ENCODE measurements at places on chromosomes 3 and 15.

GRCh38 chr3:173957646-173958045 is 560.1 kb downstream of the NLGN1 start:
- DNase-seq: no peak

- DNase-seq: no peak
These were observed 808.8 kb downstream of the TUSC7 start for GRCh38 chr3:117518364-117518763.

DNA sequence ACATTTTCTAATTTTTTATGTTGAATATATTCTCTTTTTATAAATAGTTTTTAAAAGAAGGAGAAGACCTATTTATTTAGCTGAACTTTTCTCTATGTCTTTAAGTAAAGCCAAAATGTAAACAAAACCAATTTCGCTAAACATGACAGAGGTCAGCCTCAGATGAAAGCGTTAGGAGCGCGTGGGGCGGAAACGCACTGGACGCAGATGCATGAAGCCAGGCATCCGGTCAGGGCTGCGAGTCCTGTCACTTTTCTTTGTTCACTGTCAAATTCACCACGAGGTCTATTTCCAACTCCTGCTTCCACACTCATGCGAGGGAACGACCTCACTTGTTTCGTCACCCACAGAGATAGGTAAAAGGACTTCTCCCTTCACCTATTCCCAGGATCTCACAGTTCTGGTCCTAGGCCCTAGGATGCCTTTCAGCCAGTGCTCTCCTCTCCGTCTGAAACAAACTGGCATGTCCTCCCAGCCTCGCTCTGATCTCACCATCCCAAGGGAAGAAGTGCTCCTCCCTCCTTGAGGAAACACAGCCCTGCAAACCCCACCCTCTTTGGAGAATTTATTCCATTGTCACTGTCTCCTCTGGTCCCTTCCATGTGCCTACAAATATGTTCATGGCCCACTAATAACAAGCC is 57.9 kb downstream of the ITGB5 start:
- DNase-seq: no peak

- DNase-seq: peak; percentile 11
These were observed at the start of gene PCSK6 for GRCh38 chr15:101489599-101490407. TSS of gene PCSK6 (minus strand) at chr15:101489707. CDS start at chr15:101489670, 37 bp downstream.

DNA sequence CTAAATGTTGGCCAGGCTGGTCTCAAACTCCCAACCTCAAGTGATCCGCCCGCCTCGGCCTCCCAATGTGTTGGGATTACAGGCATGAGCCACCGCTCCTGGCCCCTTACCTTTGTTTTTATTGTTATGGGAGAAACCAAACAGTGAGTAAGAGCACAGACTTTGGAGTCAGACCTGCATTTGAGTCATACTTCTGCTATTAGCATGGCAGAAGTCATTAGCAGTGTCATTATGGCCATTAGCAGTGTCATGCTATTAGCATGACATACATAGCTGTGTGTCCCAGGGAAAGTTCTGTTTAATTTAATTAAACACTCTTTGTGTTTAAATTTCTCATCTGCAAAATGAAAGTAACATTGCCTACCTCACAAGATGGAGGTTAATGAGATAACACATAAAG is 54.8 kb downstream of the SQOR start:
- DNase-seq: no peak

DNA sequence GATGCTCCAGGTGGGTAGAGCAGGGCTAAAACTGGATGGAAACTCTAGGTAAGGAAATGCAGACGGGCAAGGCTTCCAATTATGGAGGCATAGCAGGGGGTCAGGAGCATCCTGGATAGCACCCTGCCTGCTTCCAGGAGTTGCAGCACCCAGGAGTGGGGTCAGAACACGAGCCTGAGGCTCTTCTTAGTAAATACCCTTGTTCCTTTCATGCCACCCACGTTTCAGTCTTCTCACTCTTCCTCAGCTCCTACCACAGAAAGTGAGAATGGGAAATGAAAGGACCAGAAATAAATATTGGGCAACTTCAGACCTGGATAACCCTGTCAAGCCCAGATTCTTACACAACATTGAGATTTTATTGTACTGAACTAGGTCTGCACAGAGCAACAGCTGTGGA is 16.4 kb downstream of the CCR1 start:
- no peak for DNase-seq

- no peak for DNase-seq
These were observed 15.9 kb downstream of the CSRNP1 start for GRCh38 chr3:39137435-39137936.

GRCh38 chr3:4426782-4427344 is 40.2 kb downstream of the SUMF1 start:
- no peak for DNase-seq

GRCh38 chr3:178088963-178089362 is 447.3 kb upstream of the KCNMB2 start:
- DNase-seq: no peak

GRCh38 chr3:194465920-194466570 is 20.8 kb downstream of the ATP13A3 start:
- DNase-seq: no peak

- no peak for DNase-seq
These were observed 262.1 kb upstream of the TBL1XR1 start for GRCh38 chr3:177459401-177459800.

DNA sequence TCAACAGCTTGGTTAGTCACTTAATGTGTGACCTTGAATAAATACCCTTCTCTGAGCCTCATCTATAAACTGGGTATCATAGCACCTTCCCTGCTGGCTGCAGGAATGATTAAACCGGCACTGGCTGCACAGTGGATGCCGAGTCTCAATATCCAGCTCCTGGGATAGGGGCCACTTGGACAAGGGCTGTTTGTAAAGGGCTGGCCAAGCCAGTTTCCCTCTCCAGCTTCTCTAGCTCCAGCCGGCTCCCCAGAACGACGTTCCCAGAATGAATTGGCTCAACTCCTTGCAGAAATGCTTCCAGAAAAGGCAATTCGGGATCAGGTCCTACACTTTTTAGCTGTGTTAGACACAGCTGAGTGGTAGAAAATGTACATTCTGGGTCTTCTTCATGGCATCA is 58.8 kb downstream of the LSM3 start:
- no peak for DNase-seq

DNA sequence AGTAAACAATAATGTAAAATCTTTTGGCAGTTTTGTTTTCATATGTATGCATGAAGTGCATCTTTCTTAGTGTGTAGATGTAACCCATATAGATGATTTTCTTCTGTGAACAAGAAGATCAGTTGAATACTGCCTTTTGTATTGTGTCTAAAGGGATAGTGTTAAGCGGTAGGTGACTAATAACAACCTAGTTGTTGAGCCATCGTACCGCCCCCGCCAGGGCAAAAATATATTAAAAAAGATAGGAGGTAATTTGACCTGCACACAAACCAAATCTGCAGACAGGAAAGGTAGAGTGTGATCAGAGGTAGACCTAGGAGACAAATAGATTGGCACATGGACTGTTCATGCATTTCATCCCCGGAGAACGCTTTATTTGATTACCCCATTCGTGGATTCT is 3.3 kb upstream of the GMNC start:
- DNase-seq: no peak

DNA sequence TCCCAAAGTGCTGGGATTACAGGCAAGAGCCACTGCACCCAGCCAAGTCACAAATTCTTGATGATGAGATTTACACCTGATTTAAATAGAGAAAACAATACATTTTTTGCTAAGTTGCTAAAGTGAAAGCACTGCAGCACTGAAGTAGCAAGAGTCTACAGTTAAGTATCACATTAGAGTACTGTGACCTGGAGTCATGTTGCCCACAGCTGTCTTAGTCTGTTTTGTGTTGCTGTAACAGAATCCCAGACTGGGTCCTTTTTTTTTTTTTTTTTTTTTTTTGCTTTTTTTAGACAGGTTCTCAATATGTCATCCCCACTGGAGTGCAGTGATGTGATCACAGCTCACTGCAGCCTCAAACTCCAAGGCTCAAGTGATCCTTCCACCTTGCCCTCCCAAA is 23.2 kb upstream of the GNB4 start:
- no peak for DNase-seq

DNA sequence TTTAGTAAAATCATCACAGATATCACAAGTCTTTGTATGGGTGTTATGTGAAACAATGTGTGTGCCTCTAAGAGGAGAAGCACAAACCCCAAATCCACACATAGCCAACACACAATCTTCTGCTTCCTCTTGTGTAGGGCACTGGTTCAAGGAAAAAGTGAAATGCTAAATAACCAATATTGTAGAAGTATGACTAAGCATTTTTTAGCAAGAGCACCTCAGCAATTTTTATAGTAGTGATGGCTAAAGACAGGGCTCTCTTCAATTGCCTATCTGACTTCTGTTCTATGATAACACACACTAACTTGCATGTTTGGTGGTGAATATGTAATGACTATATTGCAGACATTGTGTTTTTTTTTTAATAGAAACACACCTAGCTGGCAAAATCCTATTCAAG is 997.9 kb upstream of the ALCAM start:
- DNase-seq: no peak

DNA sequence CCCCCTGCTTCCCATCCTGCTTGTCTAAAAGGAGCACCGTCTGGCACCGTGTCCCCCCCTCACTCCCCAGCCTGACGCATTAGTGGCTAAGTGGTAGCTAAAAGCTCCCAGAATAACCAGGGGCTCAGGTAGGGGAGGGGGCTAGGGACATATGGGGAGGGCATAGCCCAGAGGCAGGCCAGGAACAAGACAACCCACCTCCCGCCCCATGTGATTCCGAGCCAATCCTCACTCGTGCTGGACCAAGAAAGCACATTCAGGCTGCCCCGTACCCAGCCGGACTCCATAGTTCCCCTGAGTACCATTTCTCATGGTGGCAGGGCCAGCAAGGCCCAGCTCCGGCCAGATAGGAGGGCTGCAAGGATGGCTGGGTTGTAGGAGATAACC is 11.5 kb downstream of the SEMA7A start:
- DNase-seq: no peak

GRCh38 chr3:194198938-194199337 is 63.0 kb downstream of the HES1 start:
- DNase-seq: no peak

- no peak for DNase-seq
These were observed 275.8 kb upstream of the KCNH8 start for GRCh38 chr3:18872466-18872865.

- no peak for DNase-seq
These were observed 446.8 kb upstream of the DPH6 start for GRCh38 chr15:35992791-35993190.

DNA sequence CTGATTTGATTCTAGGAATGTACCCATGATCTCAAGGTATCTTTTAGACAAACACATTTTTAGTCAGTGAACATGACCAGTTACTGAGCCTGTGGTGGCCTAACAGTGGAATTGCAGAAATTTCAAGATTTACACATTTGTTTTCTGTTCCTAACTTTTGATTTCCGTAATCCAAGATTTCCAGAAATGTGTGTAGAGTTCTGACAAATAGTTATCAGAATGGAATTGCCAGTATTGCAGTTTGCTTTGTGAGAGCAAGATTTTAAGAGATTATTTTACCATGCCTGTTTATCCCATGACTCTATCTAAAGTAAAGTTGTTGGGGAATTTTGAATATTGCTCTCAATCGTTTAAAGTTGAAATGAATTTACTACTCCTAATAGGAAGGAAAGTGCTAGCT is 11.7 kb upstream of the UTS2B start:
- DNase-seq: no peak

GRCh38 chr3:20589275-20589674 is 403.3 kb upstream of the SGO1 start:
- no peak for DNase-seq

DNA sequence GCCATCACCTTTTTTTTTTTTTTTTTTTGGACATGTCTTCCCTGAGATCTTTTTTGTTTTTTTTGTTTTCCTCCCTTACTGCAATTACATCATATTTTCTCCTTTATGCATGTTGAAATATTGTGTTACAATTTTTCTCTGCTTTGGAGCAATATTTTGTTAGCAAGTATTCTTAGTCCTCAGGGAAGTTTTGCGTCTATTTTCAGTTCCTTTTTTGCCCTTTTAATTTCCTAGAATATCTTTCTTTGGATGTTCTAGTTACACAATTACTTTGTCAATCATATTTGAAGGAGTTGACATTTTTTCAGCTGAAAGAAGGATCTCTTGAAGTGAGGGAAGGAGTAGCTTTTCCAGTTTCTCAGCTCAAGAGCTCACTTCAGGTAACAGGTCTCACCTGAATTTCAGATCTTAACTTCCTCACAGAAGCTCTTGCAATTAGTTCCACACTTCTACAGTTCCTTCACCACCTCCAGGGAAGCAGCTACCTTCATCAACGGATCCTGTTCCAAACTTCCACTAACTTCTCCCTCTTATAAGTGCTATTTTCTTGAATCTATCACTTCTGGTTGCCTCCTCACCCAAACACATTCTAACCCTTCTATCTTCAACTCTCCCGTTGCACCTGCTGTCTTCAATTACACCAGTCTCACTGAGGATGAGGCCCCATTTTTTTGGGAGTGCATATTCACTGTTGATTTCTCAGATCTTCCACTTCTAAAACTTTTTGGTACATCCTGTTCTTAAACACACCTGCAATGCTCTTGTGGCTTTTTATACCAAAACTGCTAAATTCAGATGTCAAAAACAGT is 57.8 kb upstream of the CPOX start:
- DNase-seq: no peak

- no peak for DNase-seq
These were observed 15.1 kb downstream of the GOLIM4 start for GRCh38 chr3:168080499-168081170.

GRCh38 chr15:75450307-75451201 is 936 bp downstream of the SIN3A start:
- DNase-seq: peak; percentile 93

GRCh38 chr15:93250209-93250608 is 161.2 kb upstream of the RGMA start:
- DNase-seq: no peak

DNA sequence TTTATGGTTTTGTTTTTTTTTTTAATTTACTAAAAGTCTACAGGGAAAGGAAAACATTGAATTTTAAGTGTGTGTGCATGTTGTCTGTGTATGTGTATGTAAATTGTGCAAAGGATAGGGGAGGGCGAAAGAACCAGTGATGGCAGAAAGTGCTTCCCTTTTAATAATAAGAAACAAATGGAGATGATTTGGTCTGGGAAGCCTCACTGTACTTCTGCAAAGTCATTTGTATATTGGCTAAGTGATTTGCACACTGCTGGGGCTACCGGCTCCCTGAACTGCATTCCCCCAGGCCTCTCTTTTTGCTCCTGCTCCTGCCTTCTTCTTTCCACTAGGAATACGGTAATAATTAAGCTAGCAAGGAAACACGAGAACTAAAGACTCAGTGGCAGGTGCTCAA is 101.2 kb downstream of the CD47 start:
- no peak for DNase-seq

- no peak for DNase-seq
These were observed 10.8 kb downstream of the PPP1R2 start for GRCh38 chr3:195532345-195532744.

- DNase-seq: no peak
These were observed 32.5 kb downstream of the PLXNA1 start for GRCh38 chr3:127015282-127016042.

DNA sequence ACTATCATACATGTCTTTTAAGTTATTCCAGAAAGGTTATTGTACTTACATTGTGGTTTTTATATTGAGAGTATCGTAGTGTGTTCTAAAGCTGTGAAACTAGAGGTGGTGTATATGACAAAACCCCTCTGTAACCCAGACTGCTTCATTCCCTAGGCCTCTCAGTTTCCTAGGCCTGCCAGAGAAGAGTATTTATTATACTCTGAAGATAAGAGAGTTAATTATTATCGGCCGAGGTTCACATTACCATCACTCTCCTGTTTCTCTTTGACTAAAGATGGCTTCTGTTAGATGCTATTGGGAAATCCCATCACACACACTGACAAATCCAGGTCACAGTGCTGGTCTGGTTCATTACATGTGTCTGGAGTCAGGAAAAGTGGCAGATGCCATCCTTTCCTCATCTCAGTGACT is 20.5 kb downstream of the EXOSC7 start:
- DNase-seq: no peak
